ACHN (cell line): ENCODE measurements at places on chromosomes 3 and 15.

GRCh38 chr3:132843349-132843748 lies 121.1 kb upstream of the NPHP3 start:
- no peak for DNase-seq

DNA sequence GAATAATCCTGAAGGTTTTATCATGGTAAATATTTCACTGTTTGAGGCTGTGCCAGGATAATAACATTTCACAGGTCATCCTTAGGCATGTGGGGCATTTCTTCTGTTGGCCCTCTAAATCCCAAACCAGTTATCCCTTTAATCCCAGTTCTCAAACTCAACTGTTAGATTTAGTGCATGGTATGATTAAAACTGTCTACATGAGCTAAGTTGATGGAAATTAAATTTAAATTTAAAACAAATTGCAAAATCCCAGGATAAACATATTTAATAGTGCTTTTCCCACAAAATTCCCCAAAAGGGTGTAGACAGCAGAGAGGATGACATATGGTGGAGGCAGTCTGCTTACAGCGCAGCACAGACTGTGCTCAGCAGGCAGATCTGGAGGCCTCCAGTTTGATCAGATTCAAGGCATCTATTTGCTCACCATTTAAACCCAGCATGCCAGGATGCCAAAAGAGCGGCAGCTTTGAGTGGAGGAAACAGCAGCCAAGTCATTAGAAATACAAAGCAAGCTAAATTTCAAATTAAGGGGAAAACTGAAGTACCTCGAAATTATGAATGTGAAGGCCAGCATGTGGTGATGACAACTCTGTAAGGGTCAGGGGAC lies 325.8 kb downstream of the KCNH8 start:
- DNase-seq: no peak

DNA sequence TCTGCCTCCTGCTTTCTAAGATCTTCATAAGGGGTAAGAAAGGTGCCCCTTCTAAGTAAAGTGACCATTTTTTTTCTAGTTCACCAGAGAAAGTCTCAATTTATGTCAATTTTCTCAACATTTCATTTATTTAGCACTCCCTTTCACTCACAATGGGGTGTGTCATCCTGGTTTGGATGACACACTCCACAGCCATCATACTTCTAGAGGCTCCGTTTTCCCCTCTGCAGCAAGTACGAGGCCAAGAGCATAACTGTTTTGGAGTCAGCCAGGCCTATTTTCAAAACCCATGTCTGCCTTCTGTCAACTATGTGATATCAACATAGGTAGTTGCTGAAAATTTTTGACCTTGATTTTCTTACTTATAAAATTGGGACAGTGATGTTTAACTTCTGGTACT lies 703.2 kb downstream of the NLGN1 start:
- peak; percentile 58 for DNase-seq

GRCh38 chr3:58329150-58329921 lies 3.4 kb upstream of the PXK start:
- no peak for DNase-seq

DNA sequence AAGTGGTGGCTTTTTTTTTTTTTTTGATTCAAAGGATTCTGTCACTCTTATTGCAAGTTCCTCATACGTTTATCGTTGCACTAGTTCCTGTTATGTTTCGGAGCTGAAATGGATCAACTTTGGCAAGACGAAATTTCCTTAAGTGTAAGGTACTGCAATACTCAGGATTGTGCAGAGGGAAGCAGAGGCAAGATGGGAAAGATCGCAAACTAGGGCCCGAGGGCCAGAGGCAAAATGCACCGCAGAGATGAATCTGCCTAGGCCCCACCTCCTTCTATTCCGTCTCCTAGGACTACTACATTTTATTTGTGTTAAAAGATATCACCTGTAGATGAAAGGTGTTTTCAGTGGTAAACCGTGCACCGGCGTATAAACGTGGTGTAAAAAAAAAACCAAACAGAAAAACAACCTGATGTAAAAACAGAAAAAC lies 331 bp downstream of the RNU6-1 start:
- peak; percentile 44 for DNase-seq

DNA sequence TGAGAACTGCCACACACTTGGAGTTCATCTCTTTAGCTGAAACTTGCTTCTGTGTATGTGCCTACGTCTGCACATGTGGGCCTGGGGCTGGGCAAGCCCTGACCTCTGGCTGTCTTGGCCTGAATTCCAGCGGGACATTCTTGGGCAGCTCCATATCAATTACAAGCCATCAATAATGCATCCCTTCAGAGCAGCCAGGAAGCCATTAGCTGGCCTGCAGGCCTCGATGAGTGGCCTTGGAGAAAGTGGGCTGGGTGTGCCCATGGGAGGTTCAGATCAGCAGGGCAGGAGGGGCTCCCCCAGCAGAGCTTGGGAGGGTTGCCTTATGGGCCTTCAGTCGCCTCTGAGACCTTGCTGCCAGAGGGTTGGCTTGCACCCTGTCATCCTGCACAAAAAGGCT lies 124.1 kb downstream of the ETFA start:
- no peak for DNase-seq

- peak; percentile 56 for DNase-seq
These were observed 95.3 kb upstream of the OXTR start for GRCh38 chr3:8864402-8865350.

DNA sequence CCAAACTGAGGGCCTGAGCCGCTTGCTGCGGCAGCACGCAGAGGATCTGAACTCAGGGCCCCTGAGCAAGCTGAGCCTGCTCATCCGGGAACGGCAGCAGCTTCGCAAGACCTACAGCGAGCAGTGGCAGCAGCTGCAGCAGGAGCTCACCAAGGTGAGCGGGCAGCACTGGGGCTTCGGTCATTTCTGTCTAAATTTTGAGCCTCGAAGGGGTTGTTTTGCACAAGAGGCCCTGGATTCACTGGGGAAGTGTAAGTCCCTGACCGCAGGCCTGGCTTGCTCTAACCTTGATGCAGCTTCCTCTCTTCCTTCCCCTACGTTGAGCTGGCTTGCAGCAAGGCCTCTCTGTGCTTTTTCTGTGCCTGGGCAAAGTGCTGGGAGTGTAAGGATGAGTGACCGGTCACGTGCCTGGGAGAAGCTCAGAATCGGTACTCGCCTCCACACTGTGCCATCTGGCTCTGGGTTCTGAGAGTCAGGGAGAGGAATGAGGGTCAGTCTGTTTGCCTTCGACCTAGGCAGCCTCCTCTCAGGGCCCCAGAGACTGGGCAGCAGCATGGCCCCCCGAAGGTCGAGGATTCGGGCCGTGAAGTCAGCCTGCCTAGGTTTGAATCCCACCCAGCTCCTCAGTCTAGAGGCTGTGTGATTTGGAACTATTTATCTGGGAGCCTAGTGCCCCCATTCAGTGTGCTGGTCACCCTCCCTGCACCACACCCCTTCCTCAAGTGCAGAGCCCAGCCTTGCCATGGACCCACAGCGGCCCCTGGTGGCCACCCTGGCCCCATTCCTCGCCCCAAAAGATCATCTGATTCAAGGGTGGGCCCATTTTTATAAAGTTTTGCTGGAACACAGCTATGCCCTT lies 1.4 kb downstream of the FES start:
- DNase-seq: peak; percentile 43

DNA sequence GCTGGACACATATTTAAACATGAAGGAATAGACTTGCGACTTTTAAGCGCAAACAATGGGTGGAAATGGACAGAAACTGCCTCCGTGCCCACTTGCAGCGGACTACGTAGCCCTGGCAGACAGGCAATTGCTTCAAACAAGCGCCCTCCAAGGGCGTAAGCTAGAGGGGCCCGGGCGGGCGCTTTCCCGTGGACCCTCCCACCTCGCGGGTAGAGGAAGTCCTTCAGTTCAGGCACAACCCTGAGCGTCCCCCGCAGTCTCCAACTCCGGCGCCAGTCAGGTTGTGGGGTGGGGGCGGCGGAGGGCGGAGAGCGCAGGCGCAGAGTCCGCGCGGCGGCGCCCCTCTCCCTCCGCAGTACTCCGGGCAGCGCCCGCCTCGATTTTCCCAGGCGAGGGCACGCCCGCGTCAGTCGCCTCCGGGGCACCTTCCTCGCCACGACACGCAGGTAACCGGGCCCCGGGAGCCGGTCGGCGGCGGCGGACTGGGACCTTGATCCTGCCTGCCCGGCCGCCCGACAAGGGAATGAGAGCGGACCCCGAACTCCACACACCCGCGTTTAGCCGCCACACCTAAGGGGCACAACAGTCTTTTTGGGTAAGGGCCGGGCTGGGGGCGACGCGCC lies at the start of gene SLC35G2:
TSS of gene SLC35G2 (plus strand) at position 358 of the 623 bp plus-strand sequence. CDS start 35,335 bp downstream, outside the sequence.
- peak; percentile 75 for DNase-seq

- no peak for DNase-seq
These were observed 167.0 kb upstream of the ANKRD28 start for GRCh38 chr3:15964605-15965442.

DNA sequence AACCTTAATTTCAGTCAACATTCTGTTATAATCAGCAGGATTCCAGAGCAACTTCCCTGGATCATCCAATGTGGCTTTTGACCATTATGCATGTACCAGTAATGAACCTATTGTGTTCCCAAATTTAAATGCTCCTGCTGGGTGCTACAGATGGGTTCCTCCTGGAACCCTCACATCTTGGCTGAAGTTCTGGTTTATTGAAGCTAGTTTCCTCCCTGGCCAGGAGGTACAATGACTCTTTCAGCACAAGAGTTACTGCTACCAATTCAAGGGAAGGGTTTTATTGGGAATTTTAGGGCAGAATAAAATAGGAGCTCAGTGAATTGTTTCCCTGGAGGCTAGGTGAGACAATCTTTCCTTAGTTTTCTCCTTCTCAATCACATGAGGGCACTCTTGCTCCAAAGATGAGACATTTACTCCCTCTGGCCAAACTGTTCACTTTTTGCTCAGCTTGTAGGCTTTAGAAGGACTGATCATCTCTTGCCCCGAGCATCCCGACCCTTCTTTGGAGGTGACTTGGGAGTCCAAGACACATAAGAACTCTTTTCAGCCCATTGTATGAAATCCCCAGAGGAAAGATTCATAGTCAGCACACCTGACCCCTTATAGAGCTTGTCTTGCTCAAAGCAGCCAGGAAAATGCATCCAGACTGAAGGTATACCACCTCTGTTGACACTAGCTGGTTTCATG lies 8.8 kb upstream of the NPHP3 start:
- peak; percentile 54 for DNase-seq

DNA sequence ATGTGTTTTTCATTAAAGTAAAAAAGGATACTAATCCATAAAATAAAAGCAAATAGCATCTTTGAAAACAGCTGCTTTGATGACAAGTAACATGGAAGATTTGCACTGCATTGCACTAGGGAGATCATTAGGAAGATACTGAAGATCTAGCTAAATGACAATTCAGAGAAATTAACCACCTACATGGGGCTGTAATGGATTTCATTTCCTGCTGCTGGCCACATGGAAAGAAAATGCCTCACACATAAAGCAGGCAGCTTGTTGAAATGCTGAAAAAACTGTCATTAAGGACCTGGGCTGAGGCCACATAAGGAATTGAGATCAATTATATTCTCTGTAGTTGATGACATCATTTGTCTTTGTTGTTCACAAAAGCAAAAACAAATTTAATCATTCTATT lies 94.1 kb downstream of the PYDC2 start:
- DNase-seq: no peak

DNA sequence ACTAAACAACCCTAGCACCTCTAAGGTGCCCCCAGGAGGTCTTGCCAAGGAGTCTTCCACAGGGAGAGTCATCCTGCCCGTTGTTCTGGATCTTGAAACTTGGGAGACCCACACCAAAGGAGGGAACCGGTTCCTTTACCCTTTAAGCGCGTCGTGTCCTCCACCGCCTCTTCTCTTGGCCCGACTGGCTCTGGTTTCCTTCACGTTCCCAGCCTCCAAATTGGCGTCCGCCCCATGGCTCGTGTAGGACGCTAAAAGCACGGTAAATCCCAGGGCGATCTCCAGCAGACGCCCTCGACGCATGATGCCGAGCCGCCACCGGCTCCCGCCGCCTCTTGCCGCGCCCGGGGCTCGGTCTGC lies 1.1 kb downstream of the FBN1 start:
- no peak for DNase-seq

- DNase-seq: no peak
These were observed 318.8 kb upstream of the GBE1 start for GRCh38 chr3:82080261-82080660.

- DNase-seq: no peak
These were observed 369.2 kb upstream of the IL12A start for GRCh38 chr3:159619341-159619885.

- no peak for DNase-seq
These were observed 15.7 kb downstream of the CIDEC start for GRCh38 chr3:9864200-9864927.

DNA sequence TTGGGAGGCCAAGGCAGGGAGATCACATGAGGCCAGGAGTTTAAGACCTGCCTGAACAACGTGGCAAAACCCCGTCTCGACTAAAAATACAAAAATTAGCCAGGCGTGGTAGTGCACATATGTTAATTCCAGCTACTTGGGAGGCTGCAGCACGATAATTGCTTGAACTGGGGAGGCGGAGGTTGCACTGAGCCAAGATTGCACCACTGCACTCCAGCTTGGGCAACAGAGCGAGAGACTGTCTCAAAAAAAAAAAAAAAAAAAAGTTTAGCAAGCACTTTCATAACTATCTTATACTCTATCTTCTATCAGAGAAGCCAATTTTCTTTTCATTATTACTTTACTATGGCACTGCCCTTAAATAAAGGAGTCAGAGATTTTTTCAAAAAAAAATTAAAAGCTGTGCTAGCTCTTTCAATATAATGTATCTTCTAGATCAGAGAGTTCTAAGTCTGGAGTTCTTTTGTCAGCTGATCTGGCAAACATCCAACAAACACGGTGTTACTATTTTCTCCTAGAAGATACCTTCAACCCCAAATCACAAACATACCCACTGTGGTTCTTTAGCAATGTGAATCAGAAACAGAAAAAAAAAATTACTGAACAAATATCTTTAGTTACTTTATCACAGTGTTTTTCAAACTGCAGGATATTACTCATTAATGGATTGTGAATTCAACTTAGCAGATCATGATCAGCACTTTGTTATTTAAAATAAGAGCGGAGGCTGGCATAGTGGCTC lies 3.0 kb downstream of the ZNF770 start:
- DNase-seq: peak; percentile 4

DNA sequence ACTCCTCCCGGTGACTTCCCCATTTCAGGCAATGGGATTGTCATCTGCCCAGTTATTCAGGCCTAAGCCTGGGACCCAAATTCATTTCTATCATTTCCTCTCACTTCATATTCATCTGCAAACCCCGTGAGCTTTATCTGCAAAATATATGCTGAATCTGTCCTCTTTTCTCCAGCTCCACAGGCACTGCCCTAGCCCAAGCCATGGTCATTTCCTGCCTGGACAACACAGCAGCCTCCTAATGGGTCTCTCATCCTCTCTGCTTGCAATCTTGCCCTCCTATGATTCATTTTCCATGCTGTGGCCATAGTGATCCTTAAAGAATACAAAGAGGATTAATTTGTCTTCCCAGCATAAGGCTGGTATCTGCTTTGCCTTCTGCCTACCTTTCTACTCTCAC lies 6.1 kb downstream of the RBP2 start:
- no peak for DNase-seq
